Vagina (tissue), 2 donors: ENCODE measurements at places on chromosomes 12 and 14.

GRCh38 chr12:56078931-56079722, 838 bp upstream of the ERBB3 start:
- DNase-seq: no peak

DNA sequence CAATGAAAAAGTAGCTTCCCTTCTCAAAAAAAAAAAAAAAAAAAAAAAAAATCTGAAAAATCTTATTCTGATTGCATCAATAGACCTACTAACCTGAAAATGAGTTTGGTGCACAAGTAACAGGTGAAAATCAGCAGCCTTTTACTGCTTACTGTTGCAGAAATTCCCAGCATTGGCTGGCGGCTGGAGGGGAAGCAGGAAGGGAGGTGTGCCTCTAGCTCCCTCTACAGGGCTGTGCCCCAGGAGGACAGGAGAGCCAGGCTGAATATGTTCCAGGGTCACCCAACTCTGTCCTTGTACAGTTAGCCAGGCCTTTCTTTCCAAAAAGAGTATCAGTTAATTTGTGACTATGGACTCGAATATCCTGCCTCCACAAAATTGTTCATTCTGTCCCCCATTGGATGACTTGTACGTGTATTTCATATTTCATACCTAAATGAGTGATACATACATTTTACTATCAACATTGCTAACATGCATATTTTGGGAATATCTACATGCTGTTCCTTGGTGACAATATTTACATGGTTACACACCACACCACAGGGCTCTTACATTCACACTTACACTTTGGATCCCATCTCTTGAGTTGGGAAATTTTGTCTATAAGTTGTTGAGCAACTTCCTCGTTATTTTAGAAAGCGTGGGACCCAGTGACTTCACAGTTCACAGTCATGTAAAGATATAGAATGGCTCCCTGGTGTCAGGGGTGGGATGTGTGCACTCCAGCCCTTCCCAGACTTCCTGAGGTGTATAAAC, 124.8 kb downstream of the SAMD4A start:
- DNase-seq: no peak

- DNase-seq: no peak
Observed at GRCh38 chr14:36655571-36655962, 6.1 kb upstream of the PAX9 start.

DNA sequence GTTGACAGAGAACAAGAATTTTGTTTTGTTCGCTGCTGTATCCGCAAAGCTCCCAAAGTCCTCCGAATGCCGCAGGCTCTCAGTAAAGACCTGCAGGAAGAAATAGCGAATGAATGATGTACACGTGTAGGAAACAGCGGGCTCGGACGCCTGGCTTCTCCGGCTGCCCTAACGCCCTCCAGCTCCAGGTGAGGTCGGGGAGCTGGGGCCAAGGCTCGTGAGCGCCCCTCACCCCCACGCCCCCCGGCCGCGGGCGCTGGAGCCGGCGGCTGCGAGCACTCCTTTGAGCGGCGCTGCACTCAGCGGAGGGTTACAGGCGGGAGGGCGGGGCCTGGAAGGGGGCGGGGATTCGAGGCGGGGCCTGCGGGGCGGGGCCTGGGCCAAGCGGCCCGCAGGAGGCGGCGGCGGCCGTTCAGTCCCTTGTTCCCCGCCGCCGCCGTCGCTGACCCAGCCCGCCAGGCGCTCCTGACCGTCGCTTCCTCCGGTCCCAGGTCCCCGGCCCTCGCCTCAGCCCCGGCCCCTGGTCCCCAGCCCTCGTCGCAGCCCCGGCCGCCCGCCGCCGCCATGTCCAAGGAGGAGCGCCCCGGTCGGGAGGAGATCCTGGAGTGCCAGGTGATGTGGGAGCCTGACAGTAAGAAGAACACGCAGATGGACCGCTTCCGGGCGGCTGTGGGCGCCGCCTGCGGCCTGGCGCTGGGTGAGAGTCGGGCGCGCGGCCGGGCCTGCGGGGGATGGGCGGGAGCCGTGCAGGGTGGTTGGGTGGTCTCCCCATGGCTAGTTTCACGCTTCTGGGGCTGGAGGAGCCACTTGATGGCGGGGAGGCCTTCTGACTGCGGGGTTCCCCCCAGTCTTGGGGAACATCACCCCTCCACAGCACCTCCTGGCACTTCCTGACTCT, at the start of gene AACS:
Gene AACS, plus strand, starts transcription at position 415 of the 898 bp plus-strand sequence. Its CDS starts 150 bp downstream, at position 565.
- no peak for DNase-seq

- DNase-seq: no peak
Observed at GRCh38 chr14:91228112-91229004, 16.1 kb downstream of the GPR68 start.

DNA sequence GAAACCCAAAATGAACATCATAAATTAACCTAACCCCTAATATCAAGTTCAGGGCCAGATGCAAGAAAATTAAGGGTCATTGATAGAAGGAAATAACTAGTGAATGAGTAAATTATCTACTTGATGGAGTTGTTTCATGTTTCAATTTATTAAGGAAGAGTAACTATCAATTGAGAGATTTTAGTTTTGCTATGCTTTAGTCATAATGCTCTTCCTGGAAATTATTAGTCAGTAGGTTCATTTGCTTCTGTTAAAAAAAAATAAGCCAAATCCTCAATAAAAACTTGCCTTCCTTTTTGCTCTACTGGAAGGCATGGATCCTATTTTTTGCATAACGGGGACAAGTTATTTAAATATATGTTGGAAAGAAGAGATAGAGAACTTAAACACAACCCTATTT, 59.0 kb upstream of the HIF1A start:
- no peak for DNase-seq

- no peak for DNase-seq
Observed at GRCh38 chr12:50690925-50691324, 73.0 kb upstream of the ATF1 start.

GRCh38 chr12:46443594-46444263, 71.2 kb upstream of the SLC38A2 start:
- DNase-seq: no peak

GRCh38 chr12:117393656-117394055, 32.2 kb upstream of the NOS1 start:
- no peak for DNase-seq
